Right ventricle myocardium superior (tissue), 1 donor: ENCODE measurements at places on chromosomes 16 and 17. TPM values are rescaled to one million over a fixed set of nuclear protein-coding genes. Genes with fewer than 3 reads are reported as not detected.

Gene PRR29
- total RNA-seq = 0.30 TPM

DNA sequence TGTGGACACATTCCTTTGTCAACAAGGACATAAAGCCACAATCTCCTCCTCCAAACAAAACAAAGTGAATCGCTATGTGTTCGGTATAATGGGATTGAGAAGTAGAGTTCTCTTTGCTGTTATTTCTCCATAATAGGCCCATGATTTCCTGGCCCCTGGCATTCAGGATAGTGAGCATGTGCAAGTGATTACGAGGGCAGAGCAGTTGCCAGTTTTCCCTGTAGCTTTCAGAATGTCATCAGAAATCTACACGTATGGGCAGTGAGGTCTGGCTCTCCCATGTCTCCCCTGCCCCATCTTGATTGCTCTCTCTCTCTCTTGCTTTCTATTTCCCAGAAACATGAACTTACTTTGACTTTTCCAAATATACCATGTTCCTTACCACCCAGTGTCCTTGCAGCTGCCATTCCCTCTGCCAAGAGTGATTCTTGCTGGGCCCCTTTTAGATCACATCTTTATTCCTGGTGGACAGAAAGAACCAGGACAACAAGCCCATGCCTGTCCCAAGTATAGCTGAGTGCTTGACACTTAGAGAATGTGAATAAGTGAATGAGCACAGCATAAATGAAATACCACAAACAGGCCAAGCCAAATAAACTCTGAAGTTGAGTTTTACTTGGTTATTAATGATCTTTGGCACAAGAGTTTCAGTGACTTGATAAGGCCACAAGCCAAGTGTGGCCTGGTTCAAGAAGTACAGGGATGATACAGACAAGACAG, 273.1 kb downstream of the CDH13 start:
- no peak for DNase-seq

Gene PIK3R6
- 0.78 TPM for total RNA-seq

GRCh38 chr17:4678448-4679026, 25.4 kb downstream of the PELP1 start:
- no peak for DNase-seq

Gene GSDMA
- total RNA-seq = 0.40 TPM

Gene CMTM3
- 10.1 TPM for total RNA-seq

DNA sequence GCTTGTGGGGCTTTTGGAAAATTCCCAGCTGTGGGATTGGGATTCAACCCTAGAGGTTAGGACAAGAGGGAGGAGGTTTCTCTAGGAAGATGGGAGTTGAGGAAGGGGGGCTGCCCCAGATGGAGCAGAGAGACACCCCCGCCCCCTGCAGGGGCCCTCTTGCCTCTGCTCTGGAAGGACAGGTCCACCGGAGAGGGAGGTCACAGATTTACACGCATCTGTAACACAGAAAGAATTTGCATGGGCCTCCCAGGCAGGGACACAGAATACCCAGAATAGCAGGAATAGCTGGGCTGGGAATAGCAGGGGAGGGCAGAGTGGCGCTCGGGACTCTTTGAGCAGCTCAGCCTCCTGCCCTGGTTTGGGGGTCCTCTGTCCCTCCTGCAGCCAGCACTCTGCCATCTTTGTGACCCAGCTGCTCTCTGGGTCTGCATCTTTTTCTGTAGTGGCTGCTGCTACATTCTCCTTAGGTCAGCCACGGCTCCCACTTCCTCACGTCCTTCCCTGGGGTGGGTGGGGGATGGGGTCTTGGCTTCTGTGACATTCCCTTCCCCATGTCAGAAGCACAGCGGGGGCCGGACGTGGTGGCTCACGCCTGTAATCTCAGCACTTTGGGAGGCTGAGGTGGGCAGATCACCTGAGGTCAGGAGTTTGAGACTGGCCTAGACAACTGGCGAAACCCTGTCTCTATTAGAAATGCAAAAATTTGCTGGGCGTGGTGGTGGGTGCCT, 33.9 kb upstream of the PLLP start:
- no peak for DNase-seq

- DNase-seq = no peak
Measured at GRCh38 chr17:49687878-49688491, 10.1 kb upstream of the SPOP start.

Gene KRTAP4-7
- not detected for total RNA-seq

DNA sequence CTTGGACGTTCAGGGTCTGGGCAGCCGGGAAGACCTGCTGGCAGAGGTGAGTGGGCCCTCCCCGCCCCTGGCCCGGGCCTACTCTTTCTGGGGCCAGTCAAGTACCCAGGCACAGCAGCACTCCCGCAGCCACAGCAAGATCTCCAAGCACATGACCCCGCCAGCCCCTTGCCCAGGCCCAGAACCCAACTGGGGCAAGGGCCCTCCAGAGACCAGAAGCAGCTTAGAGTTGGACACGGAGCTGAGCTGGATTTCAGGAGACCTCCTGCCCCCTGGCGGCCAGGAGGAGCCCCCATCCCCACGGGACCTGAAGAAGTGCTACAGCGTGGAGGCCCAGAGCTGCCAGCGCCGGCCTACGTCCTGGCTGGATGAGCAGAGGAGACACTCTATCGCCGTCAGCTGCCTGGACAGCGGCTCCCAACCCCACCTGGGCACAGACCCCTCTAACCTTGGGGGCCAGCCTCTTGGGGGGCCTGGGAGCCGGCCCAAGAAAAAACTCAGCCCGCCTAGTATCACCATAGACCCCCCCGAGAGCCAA, 8.6 kb upstream of the ABCC3 start:
- peak; percentile 85 for DNase-seq

Gene TPPP3
- total RNA-seq = 8.9 TPM
